ENCODE measurements at places on chromosomes 4 and X.

DNA sequence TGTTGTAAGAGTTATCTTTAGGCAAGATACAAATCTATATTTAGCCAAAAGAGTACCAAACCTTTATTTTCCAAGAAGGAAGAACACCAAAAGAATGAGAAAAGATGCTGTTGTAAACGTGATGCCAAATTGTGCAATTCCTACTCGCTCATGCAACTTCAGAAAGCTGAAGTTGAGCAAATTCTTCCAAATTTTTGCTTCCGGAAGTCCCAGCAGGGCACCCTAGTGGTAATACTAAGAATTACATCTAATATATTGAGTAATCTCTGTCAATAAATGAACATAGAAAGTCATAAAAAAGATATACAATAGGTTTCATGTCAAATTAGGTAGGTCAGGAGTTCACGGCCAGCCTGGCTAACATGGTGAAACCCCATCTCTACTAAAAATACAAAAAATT is 36.0 kb upstream of the SMARCAD1 start:
- DNase-seq = no peak

- DNase-seq = peak; percentile 6
Measured at GRCh38 chrX:24241822-24242648, 71.8 kb downstream of the SUPT20HL2 start.

- DNase-seq = no peak
Measured at GRCh38 chr4:104591510-104591911, 96.8 kb upstream of the CXXC4 start.

- no peak for DNase-seq
Measured at GRCh38 chr4:27145597-27145996, 285.0 kb downstream of the STIM2 start.

DNA sequence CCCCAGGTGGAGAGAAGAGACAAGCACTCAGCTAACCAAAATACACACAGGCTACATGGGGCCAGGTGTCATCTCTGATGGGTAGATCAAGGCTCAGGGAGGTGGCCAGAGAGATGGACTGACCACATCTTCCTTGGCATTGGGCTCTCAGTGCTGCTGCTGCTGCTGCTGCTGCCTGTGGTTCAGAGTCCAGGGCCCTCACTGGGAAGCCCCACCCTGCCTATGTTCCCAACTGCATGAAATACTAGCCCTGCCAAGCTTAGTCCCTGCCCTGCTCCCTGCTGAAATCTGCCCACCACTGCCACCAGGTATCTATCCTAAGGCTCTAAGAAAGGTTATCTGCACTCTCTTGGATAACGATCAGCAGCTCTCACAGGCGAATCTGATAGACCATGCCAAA is 118.7 kb downstream of the EFHC2 start:
- no peak for DNase-seq

DNA sequence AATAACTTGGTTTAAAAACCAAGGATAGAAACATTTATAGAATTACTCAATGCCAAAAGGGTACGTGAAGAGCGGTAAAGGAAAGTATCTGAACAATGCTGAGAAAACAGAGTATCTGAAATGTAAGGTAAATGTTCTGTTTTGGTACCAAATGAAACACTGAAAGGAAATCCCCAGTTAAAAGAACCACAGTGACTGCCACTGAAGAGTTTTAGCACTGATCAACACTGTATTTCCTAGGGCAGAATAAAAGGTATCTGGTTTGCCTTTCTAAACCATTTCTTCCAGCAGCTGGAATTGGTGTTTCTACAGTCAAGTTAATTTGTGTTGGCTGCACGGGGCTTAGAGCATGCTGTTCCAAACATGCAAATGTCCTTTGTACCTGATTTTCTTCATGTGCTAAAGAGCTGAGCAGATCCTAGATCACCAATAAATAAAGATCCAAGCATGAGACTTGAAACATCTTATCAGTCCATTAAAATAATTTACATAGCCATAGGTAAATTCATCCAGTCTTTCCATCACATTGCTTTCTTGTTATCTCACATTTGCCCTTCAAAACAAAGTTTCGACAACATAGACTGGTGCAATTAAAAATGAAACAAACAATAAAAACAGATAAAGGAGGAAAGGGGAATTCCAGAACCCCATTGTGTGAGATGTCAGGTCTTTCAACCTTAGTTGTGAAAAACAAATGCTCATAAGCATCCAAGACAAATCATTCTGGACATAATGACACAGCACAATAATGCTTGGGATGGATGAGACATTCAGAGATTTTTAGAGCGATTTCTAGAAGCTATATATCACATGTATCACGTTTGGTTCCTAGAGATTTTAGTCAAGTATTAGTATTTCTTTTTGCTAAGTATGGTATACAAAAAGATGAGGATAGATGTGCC is 38.6 kb downstream of the MFAP3L start:
- DNase-seq = no peak

- DNase-seq = no peak
Measured at GRCh38 chr4:144357975-144358374, 217.5 kb upstream of the GYPA start.

- no peak for DNase-seq
Measured at GRCh38 chr4:82900066-82900410, 497 bp upstream of the THAP9 start.

DNA sequence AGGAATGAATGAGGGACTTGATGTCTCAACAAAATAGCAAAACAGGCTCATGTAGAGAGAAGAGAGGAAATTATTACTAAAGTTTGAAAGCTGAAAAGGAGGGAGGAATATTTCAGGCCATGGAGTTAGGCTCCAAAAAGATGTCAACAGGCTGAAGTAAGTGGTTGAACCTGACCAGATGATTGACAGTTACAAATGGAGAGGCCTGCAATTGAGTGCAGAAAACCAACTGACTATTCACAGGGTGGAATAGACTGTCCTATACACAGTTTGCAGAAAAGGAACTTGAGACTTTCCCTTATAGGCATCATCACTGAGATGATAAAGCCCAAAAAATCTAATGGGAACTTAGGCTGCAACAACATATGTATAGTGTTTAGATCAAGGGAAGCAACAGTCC is 233.3 kb downstream of the AR start:
- no peak for DNase-seq

- no peak for DNase-seq
Measured at GRCh38 chrX:7378406-7378805, 230.5 kb upstream of the PUDP start.

GRCh38 chr4:8345946-8346814 is 76.6 kb downstream of the HTRA3 start:
- DNase-seq = no peak

- no peak for DNase-seq
Measured at GRCh38 chr4:186500721-186501304, 54.6 kb downstream of the MTNR1A start.

DNA sequence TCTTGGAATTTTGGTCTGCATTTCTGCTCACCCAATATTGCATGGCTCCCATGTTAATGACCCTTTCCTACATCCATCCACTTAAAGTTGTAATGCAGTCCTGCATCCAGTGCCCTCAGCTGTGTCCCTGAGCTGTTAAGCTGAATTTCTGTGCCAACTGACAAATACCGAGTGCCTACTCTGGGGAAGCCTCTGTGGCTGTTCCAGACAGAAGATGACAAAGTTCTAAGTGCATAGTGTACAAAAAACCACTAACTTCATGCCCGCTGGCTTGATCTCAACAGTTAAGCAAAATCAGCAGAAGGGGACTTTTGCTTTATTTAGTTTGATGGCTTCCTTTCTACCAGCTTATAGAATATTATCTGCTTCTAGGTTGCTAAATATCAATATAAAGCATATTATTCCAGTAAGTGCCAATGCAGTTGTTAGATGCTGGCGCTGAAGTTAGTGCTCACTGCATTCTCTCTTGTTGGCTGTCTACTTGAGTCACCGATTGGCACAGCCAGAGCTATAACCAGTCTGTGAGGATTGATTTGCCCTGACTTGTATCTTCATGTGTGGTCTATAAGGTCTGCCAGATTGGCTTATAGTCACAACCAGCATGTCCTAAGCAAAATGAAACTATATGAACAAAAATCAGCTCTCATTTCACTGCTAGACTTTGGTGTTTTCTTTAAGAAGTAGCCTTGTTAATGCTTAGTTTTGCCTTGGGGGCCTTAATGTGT is 98.9 kb downstream of the KLHL8 start:
- no peak for DNase-seq

DNA sequence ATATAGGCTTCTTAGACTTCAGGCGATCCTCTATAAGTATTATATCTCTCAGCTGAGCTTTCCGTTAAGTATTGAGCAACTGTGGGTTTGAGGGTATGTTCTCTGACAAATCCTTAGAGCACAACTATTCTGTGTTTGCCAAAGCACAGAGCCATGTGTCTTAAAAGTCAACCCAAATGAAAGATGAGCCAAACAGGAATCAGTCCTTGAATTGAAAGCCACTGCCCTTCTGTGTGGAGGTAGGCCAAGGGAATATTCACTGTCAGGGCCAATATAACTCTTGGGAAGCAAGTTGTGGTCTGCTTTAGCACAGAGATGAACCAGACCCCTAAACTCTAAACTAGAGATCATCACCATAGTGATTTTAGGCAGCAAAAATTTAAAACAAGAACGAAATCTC is 164.0 kb downstream of the STAG2 start:
- no peak for DNase-seq

DNA sequence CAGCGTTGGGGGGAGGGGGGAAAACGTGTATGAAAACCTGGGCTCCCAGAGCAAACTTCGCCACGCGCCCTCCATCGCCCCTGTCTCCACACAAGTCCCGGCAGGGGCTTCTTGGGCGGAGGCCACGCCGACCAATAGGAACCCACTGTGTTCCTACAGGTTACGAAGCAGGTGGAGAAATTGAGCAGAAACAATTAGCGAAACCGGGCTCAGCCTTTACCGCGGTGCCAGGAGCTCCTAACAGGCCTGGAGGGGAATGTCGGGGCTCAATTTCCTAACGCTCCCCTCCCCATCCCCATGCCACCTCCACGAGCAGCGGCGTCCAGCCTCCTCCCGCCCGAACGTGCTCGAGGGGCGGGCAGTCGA is 589 bp upstream of the KIT start:
- no peak for DNase-seq

- peak; percentile 45 for DNase-seq
Measured at GRCh38 chrX:154486396-154487207, at the start of gene UBL4A. TSS of gene UBL4A (minus strand) at chrX:154486615. CDS start at chrX:154486584, 31 bp downstream.

DNA sequence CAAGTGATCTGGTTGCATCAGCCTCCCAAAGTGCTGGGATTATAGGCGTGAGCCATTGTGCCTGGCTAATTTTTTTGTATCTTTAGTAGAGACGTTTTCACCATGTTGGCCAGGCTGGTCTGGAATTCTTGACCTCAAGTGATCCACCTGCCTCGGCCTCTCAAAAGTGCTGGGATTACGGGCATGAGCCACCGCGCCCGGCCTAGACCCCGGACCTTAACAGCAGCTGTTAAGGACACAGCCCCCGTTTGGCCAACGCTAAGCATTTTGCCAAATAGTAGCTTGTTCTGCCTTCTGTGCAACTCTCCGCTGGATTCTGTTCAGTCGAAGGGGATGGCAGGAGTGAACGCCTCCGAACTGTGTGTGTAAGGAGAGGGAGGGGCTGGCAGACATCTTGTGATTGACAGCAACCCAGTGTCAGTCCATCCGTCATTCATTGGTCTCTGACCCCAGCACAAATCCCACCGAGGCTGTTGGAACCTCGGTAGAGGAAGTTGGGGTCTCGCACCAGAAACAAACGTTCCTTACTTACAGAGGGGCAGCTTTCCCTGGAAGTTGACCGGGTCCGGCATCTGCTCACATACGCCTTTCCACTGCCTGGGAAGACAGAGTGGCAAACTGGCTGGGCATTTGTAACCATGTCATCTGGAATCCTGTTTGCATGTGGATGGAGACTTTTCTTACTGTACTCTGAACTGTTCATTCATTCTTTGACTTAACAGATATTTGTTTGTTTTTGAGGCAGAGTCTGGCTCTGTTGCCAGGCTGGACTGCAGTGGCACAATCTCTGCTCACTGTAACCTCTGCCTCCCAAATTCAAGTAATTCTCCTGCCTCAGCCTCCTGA is 69.4 kb downstream of the TRAPPC11 start:
- no peak for DNase-seq

GRCh38 chr4:112819729-112820128 is 182.8 kb downstream of the LARP7 start:
- DNase-seq = no peak

- no peak for DNase-seq
Measured at GRCh38 chr4:160510928-160511327, 1408.0 kb downstream of the RAPGEF2 start.

DNA sequence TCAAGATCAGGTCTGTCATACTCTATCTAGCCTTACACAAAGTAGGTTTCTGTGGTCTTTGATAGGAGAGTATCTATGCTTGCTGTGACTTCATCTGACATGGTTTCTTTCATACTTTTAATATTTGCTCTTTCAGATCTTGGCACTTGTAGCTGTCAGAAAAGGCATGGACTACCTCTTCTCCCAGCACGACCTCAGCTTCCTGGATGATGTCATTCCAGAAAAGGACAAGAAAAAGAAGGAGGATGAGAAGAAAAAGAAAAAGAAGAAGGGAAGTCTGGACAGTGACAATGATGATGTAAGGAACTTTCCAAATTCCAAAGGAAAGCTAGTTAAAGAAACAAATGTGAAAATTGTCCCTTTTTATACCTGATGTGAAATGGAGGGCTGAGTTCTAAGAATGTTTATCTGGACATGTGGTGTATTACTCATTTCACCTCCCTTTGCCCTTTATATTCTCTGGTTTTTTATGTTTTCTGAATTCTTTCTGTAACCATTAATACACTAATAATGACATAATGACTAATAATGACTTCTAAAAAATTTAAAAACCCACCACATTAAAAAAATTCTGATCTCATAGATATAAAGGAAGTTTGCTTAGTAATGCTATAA is 221.2 kb downstream of the SLC4A4 start:
- no peak for DNase-seq

GRCh38 chr4:76811604-76812412 is 86.1 kb downstream of the SOWAHB start:
- no peak for DNase-seq

GRCh38 chrX:68343551-68343950 is 89.7 kb downstream of the OPHN1 start:
- no peak for DNase-seq

DNA sequence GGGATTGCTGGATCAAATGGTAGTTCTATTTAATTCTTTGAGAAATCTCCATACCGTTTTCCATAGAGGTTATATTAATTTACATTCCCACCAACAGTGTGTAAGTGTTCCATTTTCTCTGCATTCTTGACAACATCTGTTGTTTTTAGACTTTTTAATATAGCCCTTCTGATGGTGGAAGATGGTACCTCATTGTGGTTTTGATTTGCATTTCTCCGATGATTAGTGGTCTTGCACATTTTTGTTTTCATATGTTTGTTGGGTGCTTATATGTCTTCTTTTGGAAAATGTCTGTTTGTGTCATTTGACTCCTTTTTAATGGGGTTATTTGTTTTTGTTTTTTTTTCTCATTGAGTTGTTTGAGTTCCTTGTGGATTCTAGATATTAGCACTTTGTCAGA is 75.3 kb upstream of the PUDP start:
- DNase-seq = no peak
